ENCODE measurements at places on chromosomes 1 and 21.

- DNase-seq = no peak
Observed at GRCh38 chr21:43605320-43606215, 53.7 kb downstream of the HSF2BP start.

GRCh38 chr1:4787551-4787950 is 133.1 kb downstream of the AJAP1 start:
- no peak for DNase-seq

- peak; percentile 92 for DNase-seq
Observed at GRCh38 chr1:28648008-28648473, 359 bp upstream of the RNU11 start.

GRCh38 chr1:223444411-223444810 is 51.2 kb downstream of the CCDC185 start:
- DNase-seq = no peak

Data from CD4-positive, alpha-beta T cell treated with Interleukin-6 for 4 hours (primary cell).